Natural killer cell (primary cell): ENCODE measurements at places on chromosomes 3 and 15. TPM values are rescaled to one million over a fixed set of nuclear protein-coding genes. Genes with fewer than 3 reads are reported as not detected.

- no peak overlapping the region for H3K4me3 ChIP-seq
- H3K27me3 ChIP-seq, result no peaks in the 10 kb centered on the region
- H3K36me3 ChIP-seq, result no peaks in the 10 kb centered on the region
- H3K27ac ChIP-seq, result no peak overlapping the region
- no peak for DNase-seq
These were observed 16.1 kb upstream of the CTXND1 start for GRCh38 chr15:80268101-80268500.

SPATA12 gene
- total RNA-seq, result not detected

- H3K27ac ChIP-seq, result no peak overlapping the region
These were observed 55.9 kb upstream of the KLF13 start for GRCh38 chr15:31270767-31271166.

- no peaks in the 10 kb centered on the region for H3K27me3 ChIP-seq
- no peaks in the 10 kb centered on the region for H3K36me3 ChIP-seq
- H3K4me3 ChIP-seq, result no peak overlapping the region
- no peak overlapping the region for H3K27ac ChIP-seq
- H3K4me1 ChIP-seq, result peaks cover 5% of the 10 kb centered on the region
These were observed 52.4 kb upstream of the SRGAP3 start for GRCh38 chr3:9301798-9302197.

GRCh38 chr15:55829826-55830225, 86.9 kb upstream of the PRTG start:
- peak; percentile 5 for DNase-seq
- peaks cover 3% of the 10 kb centered on the region for H3K4me1 ChIP-seq
- H3K27ac ChIP-seq, result no peak overlapping the region
- H3K4me3 ChIP-seq, result no peak overlapping the region
- H3K36me3 ChIP-seq, result no peaks in the 10 kb centered on the region
- H3K27me3 ChIP-seq, result no peaks in the 10 kb centered on the region

GRCh38 chr3:115071601-115072000, 75.5 kb downstream of the ZBTB20 start:
- no peak for DNase-seq
- H3K27ac ChIP-seq, result no peak overlapping the region
- no peaks in the 10 kb centered on the region for H3K36me3 ChIP-seq
- H3K27me3 ChIP-seq, result no peaks in the 10 kb centered on the region
- no peaks in the 10 kb centered on the region for H3K4me1 ChIP-seq
- no peak overlapping the region for H3K4me3 ChIP-seq

CLRN1 gene
- not detected for total RNA-seq

GOLGA6L10 gene
- total RNA-seq, result 1.2 TPM
